ENCODE measurements at places on chromosomes 11 and 22. TPM values are rescaled to one million over a fixed set of nuclear protein-coding genes. Genes with fewer than 3 reads are reported as not detected.

- H3K4me3 ChIP-seq: no peak overlapping the region
- DNase-seq: no peak
- H3K27me3 ChIP-seq: no peaks in the 10 kb centered on the region
- H3K27ac ChIP-seq: no peak overlapping the region
- peaks cover 39% of the 10 kb centered on the region for H3K4me1 ChIP-seq
- H3K36me3 ChIP-seq: no peaks in the 10 kb centered on the region
Observed at GRCh38 chr11:73189315-73189714, 28.8 kb upstream of the P2RY2 start.

GRCh38 chr11:76096552-76096951 is 109.8 kb downstream of the WNT11 start:
- DNase-seq: no peak
- H3K36me3 ChIP-seq: peaks cover 14% of the 10 kb centered on the region
- no peak overlapping the region for H3K27ac ChIP-seq
- no peaks in the 10 kb centered on the region for H3K4me1 ChIP-seq
- no peak overlapping the region for H3K4me3 ChIP-seq
- H3K27me3 ChIP-seq: no peaks in the 10 kb centered on the region

DNA sequence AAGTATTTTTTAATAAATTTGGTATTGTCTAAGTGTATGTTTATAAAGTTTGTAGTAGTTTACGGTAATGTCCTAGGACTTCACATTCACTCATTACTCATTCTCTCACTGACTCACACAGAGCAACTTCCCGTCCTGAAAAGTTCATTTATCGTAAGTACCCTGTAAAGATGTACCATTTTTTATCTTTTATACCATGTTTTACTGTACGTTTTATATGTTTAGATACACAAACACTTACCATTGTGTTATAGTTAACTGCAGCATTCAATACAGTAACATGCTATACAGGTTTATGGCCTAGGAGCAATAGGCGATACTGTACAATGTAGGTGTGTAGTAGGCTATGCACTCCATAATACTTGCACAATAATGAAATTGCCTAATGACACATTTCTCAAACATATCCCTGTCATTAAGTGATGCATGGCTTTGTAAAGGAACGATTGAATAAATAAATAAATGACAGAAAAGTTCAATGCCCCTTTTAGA is 12.5 kb upstream of the CARD18 start:
- peak overlapping the region; percentile 19 for H3K4me3 ChIP-seq
- H3K4me1 ChIP-seq: peaks cover 34% of the 10 kb centered on the region
- H3K27me3 ChIP-seq: peaks cover 2% of the 10 kb centered on the region
- DNase-seq: peak; percentile 43

- DNase-seq: no peak
- peaks cover 2% of the 10 kb centered on the region for H3K27me3 ChIP-seq
- H3K36me3 ChIP-seq: no peaks in the 10 kb centered on the region
- H3K27ac ChIP-seq: peak overlapping the region; percentile 88
- peak overlapping the region; percentile 68 for H3K4me3 ChIP-seq
Observed at GRCh38 chr22:32532820-32533128, 58.2 kb downstream of the FBXO7 start.

Gene BDNF
- 61.8 TPM for total RNA-seq

DNA sequence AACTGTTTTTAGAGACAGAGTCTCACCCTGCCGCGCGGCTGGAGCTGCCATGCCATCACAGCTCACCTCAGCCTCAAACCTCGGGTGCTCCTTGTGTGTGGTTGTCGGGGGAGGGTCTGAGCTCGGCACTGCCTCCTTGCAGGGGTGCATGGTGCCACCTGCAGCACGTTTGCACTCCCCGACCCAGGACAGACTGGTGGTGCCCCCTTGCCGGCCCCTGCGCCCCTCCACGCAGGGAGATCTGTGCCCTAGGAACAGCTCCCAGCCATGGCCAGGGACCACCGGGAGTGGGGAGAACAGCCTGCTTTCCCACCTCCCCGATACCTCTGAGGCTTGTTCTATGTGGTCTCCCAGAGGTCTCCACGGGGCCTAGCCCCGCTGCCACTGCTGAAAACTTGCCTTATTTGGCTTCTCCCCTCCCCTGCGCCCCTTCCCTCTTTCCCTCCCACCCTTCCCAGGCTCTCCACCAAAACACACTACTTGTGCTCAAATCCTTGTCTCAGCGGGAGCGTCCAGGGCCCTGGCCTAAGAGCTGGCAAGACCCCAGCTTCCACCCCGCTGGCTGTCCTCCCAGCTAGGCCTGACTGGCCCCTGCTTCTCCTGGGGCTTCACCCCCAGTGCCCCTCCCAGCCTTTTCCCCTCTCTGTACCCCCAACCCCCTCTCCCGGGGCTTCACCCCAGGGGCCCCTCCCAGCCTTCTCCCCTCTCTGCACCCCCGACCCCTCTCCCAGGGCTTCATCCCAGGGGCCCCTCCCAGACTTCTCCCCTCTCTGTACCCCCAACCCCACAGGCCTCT is 13.4 kb upstream of the TPCN2 start:
- DNase-seq: no peak
- peaks cover 4% of the 10 kb centered on the region for H3K27me3 ChIP-seq
- no peak overlapping the region for H3K4me3 ChIP-seq
- peaks cover 5% of the 10 kb centered on the region for H3K36me3 ChIP-seq

GRCh38 chr11:121035780-121036179 is 11.9 kb downstream of the TBCEL start:
- DNase-seq: no peak
- H3K4me1 ChIP-seq: peaks cover 17% of the 10 kb centered on the region
- no peak overlapping the region for H3K27ac ChIP-seq
- no peak overlapping the region for H3K4me3 ChIP-seq

Gene APOL6
- total RNA-seq: 3.5 TPM

- no peak for DNase-seq
- peaks cover 20% of the 10 kb centered on the region for H3K36me3 ChIP-seq
- H3K4me1 ChIP-seq: peaks cover 58% of the 10 kb centered on the region
- H3K4me3 ChIP-seq: no peak overlapping the region
- no peaks in the 10 kb centered on the region for H3K27me3 ChIP-seq
Observed at GRCh38 chr22:21948390-21948789, 4.3 kb downstream of the PPM1F start.
